ENCODE measurements at places on chromosomes 5 and 9.
A peak's percentile ranks its signal among the peaks of the same experiment; 100 is the strongest.

DNA sequence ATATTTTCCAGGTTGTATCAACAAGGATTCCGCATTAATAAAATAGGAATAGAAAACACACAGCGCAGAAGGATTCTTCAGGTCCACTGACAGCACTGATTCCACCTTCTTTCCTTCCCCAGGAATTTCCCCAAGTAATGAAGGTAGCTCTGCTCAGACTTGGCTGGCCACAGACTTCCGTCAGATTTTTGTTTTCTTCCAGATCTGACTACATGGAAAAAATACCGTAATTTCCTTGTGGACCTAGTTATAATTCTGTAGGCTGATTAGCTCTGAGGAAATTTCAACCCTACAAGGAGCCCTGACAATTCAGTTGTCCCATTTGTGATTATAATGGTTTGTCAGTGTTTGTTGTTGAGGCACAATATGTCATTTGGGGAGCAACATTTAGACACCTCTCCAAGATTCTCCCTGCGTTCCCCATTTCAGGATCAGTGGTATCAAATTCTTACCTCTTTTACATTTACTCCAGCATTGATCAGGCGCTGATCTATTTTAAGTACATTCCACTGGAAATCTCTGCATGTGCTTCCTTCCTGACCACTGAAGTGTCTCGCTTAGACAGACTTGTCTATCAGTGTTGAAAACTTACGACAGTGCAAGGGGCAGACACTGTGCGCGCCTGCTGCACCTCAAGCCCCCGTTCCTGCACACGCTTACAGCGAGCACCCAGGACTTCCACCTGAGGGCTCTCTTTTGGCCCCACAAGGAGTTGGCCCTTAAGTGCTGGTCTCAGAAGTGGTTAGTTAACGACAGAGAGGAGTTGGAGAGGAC lies 94.8 kb downstream of the LHFPL2 start:
- no peak for DNase-seq

GRCh38 chr5:103598997-103599566 lies 36.5 kb upstream of the NUDT12 start:
- no peak for DNase-seq

DNA sequence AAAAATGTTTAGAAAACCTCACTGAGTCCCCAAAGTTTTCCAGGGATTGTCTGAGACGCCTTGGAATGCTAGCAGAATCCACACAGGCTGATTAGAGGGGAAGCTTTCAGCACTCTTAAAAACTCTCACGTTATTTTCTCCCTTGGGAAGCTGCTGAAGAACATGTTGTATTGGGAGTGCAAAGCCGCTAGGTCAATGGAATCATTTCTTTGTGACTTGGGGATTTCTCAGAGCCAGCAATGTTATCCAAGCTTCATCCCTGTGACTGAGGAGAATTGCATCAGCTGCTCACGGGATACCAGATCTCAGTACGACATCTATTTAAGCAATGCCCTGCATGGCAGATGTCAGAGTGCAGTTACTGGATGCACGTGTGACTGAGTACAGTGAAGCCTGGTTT lies 426.4 kb upstream of the MPDZ start:
- no peak for DNase-seq

GRCh38 chr9:81627481-81627880 lies 61.9 kb downstream of the TLE1 start:
- DNase-seq: no peak

- no peak for DNase-seq
Observed at GRCh38 chr9:114671605-114672004, 10.4 kb downstream of the TEX48 start.

DNA sequence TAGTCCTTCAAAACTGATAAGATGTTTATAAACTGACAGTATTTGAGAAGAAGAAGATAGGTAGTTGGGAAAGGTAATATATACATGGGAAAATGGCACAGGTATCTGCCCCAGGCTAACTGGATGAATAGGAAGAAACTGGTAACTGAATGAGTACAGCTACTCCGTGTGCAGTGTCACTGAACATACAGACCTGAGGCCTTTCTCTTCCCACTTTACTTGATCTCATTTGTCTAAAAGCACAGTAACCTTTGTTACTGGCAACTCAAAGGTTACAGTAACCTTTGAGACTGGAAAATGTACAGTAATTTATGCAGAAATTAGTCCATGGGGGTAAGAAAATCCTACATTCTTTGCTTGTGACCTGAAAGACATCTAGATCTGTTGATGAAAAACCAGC lies 735.0 kb upstream of the RIOK2 start:
- no peak for DNase-seq

DNA sequence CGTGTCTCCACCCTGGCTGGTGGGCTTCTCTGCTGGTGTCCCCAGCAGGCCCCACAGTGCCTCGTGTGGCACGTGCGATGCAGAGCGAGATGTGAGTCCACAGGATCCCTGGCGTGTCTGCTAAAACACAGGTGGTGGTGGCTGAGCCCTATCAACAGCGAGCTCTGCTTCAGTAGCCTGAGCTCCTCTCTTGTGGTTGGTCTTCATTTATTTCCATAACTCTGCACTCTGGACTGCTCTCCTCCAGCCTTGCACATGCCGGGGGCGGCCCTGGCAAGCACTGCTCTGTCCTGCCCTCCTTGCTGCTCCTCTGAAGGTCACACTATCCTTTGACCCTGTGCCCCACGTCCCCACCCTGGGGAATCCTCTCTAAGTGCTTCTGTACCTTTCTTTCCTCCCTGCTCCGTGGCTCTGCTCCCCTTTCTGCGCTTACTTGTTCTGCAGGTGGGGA lies 59.2 kb downstream of the NSUN2 start:
- DNase-seq: peak; percentile 46

DNA sequence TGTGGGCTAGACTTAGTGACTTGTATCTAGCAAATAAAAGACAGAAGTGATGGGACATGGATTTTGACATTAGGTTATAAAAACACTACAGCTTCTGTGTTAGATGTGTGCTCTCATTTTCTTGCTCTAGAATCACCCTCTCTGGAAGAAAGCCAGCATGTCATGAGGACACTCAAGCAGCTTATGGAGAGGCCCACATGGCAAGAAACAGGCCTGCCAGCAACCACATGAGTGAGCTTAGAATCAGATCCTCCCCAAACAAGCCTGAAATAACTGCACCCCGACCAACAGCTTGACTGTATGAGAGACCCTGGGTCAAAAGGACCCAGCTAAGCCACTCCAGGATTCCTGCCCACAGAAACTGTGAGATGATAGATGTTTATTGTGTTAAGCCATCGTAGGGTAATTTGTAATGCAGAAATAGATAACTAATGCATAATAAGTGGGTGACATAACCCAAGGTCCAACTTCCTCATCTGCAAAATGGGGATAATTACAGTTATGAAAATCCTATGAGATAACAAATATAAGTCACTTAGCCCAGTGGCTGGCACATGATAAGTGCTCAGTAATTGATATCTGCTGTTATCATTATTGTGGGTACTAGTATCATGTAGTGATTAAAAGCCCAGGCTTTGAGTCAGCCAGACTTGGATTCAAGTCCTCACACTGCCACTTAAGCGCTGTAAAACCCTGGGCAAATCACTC lies 86.5 kb downstream of the KLHL3 start:
- no peak for DNase-seq

- no peak for DNase-seq
Observed at GRCh38 chr9:90271707-90272106, 370.9 kb downstream of the DIRAS2 start.

- no peak for DNase-seq
Observed at GRCh38 chr5:151614565-151614964, 23.4 kb upstream of the FAT2 start.

DNA sequence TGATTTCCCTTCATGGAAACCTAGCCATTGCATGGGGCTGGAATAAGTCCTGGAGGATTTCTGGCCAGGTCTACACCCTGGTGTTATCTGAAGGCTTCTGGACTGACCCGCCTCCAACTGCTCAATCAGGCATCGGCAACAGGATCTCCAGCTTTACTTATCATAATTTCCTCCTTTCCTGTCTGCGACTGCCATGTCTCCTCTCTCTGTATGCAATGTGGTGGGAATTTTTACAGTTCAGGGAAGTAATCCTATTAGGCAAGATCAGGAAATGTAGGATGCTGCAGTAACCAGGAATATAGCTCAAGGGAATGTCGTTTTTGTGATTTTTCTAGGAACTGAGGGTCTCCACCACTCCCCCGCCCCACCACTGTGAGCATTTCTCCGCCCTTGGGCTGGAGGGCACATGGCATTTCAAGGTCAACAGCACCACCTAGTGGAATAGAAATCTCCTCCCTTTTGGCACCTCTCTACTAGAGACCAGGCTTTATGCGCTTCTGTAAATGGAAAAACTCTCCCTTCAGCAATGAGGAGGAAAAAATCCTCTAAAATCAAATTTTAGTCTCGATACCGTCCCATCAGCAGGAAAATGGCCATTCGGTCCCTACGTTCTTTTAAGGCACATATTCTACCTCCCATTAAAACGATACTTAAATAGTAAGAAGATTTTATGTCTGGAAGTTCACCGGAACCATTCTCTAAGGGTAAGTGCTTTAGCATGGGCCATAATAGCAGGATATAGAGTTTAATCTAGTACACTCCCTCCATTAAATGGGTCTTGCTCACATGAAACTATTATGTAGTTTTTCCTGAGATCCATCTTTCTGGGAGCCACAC lies 93.0 kb downstream of the YTHDC2 start:
- DNase-seq: peak; percentile 62

GRCh38 chr5:103561685-103562452 lies 720 bp downstream of the NUDT12 start:
- DNase-seq: no peak

GRCh38 chr5:88837222-88837621 lies 45.8 kb downstream of the MEF2C start:
- DNase-seq: no peak

DNA sequence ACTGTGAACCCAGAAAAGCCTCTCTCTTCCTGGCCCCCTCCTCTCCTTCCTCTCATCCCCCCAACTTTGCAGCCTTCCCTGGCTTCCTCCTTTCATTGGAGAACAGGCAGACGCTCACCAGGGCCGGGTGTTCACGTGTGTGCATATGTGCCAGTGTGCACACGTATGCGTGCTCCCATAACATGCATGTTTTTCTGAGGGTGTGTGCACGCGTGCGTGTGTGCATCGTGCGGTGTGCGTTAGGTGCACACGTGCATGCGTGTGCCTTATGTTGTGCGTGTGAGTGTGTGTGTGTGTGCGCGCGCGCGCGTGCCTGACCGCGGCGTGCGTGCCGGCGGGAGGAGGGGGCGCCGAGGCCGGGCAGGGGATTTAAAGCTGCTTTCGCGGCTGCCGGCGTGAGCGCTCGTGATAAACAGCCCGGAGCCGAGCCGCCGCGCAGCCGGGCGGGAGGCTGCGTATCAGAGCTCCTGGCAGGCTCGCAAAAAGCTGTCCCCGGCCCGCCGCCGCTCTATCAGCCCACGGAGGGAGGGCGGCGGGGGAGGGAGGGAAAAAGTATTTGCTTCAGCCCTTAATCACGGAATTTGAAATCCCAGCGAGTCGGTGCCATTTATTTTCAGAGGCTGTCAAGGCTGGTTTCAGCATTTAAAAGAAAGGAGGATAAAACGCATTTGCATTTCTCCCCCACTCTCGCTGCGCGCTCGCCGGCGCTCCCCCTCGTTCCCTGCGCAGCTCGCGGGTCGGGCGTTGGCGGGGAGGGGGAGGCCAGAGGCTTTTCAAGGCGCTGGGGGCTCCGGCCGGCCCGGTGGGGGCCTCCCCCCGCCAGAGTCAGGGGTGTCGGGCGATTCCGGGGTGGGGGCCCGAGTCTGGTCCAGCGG lies 183.9 kb downstream of the C9orf50 start:
- peak; percentile 73 for DNase-seq

DNA sequence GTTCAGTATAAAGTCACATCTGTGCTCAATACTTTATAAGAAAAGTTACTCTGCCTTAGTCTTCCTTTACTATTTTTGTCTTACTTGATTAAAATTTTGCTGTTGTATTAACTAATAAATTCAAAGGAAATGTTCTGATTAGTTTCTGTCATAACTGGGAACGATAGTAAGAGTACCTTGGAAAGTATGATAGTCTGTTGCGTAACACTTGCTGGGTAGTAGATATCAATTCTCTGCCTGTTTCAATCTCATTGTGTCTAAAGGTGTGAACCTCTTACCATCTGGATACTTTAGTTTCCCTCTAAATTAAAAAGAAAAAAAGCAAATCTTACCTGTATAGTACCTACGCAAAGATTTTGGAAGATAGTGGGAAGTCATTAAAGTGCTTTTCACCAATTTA lies 48.5 kb downstream of the COMMD10 start:
- no peak for DNase-seq

DNA sequence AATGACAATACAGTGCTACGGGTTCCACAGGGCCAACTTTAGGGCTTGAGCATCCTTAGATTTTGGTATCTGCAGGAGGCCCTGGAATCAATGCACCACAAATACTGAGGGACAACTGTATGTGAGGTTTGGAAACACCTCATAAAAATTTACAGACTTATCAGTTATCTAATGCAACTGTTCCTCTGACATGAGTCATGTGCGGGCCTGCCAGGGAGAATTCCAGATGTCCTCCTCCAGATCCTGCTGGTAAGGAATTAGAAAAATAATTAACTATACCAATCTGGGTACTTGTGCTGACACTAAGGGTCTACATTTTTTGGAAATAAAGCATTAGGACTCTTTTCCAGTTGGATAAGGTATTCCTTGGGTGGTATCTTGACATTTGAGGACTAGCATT lies 333.3 kb downstream of the ARRDC3 start:
- no peak for DNase-seq

- no peak for DNase-seq
Observed at GRCh38 chr5:72454996-72455395, 52.2 kb downstream of the ZNF366 start.

DNA sequence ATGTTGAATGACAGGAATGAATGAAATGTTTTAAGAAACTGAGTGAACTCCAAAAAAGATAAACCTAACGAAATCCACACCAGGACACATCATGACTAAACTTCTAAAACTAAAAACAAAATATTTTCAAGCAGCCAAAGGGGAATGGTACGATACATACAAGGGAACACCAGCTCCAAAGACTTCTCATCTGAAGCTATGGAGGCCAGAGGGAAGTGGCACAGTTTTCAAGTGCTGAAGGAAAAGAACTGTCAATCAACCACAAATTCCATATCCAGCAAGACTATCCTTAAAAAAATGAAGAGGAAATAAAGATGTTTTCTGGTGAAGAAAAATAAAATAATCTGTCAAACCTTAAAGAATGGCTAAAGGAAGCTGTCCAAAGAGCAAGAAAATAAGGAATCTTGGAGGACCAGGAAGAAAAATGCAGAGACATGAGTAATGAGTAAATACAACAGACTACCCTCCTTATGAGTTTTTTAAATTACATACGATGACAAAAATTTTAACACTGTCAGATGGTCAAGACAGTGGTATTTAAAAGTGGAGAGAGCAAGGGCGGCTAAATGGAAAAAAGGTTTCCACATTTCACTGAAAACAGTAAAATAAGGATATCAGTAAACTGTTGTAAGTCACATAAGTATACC lies 12.0 kb downstream of the CAMSAP1 start:
- DNase-seq: no peak

- no peak for DNase-seq
Observed at GRCh38 chr5:111635151-111635902, 121.7 kb downstream of the NREP start.

- no peak for DNase-seq
Observed at GRCh38 chr5:99059685-99060084, 130.9 kb upstream of the CHD1 start.
